ENCODE measurements at places on chromosomes 12 and 14. TPM values are rescaled to one million over a fixed set of nuclear protein-coding genes. Genes with fewer than 3 reads are reported as not detected.

Gene GPR84
- total RNA-seq: 0.09 TPM

Gene ADIPOR2
- total RNA-seq: 56.4 TPM

Gene PMCH
- total RNA-seq: not detected

Gene ARHGEF25
- total RNA-seq: 6.8 TPM

Gene IGFBP6
- 148 TPM for total RNA-seq

Gene KRT4
- 2.3 TPM for total RNA-seq

Gene SLC10A1
- not detected for total RNA-seq

Gene SBNO1
- 25.6 TPM for total RNA-seq

Gene GPR68
- total RNA-seq: 0.07 TPM

Gene RGS6
- total RNA-seq: not detected

Gene HOXC9
- 10.6 TPM for total RNA-seq

Gene ZNF891
- total RNA-seq: 0.39 TPM

Gene CABP1
- total RNA-seq: 0.14 TPM

Gene HOXC10
- 2.8 TPM for total RNA-seq

Gene NR4A1
- total RNA-seq: 34.5 TPM

Gene FGFR1OP2
- 29.4 TPM for total RNA-seq

Gene SERPINA5
- total RNA-seq: 0.29 TPM

Gene TAS2R9
- total RNA-seq: not detected

Gene LIN52
- total RNA-seq: 6.6 TPM

Gene COX8C
- total RNA-seq: not detected

Gene ACSS3
- total RNA-seq: not detected

Gene PLEKHD1
- total RNA-seq: 0.03 TPM

Gene MANSC4
- total RNA-seq: not detected

Gene B3GNT4
- 0.63 TPM for total RNA-seq

Gene PRPH
- 1.6 TPM for total RNA-seq

All from A549 treated with CpdA at 1 μM for 4 hours (cell line).